T-helper 17 cell (primary cell): ENCODE measurements at places on chromosomes 6 and 20. TPM values are rescaled to one million over a fixed set of nuclear protein-coding genes. Genes with fewer than 3 reads are reported as not detected.
A peak's percentile ranks its signal among the peaks of the same experiment; 100 is the strongest.

- H3K27me3 ChIP-seq: peaks cover 32% of the 10 kb centered on the region
- no peak for DNase-seq
- no peak overlapping the region for H3K4me3 ChIP-seq
- H3K36me3 ChIP-seq: peaks cover 2% of the 10 kb centered on the region
- H3K4me1 ChIP-seq: peaks cover 8% of the 10 kb centered on the region
Measured at GRCh38 chr6:12277386-12277785, 12.8 kb upstream of the EDN1 start.

- H3K4me3 ChIP-seq: no peak overlapping the region
- peaks cover 13% of the 10 kb centered on the region for H3K36me3 ChIP-seq
- H3K27me3 ChIP-seq: no peaks in the 10 kb centered on the region
- peak overlapping the region; percentile 67 for H3K27ac ChIP-seq
Measured at GRCh38 chr6:42841844-42842584, 37.4 kb upstream of the RPL7L1 start.

Gene TLDC2
- not detected for total RNA-seq

Gene SUMO4
- total RNA-seq: 11.4 TPM

Gene ITPR3
- total RNA-seq: 48.3 TPM
